ENCODE measurements at places on chromosomes 3 and 15.
A peak's percentile ranks its signal among the peaks of the same experiment; 100 is the strongest.

DNA sequence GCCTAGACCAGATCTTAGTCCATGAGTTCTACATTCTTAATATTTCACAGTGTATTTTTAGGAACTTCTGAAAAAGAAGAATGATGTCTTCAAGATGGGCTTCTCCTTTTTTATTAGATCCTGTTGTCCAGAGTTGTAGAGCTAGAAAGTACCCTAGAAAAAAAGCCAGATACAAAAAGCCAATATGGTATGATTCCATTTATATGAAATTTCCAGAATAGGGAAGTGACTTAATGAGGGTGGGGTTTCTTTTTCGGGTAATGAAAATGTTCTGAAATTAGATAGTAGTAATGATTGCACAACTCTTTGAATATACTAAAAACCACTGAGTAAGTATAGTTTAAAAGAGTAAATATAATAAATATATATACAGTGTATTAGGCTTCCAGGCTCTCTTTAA is 116.9 kb downstream of the NFKBIZ start:
- no peak for DNase-seq

- no peak for DNase-seq
These were observed 31.6 kb upstream of the LRRC3B start for GRCh38 chr3:26590919-26591484.

GRCh38 chr15:73683777-73684580 is at the start of gene CD276:
TSS of gene CD276 (plus strand) at chr15:73684383. CDS start at chr15:73699640, 15,257 bp downstream.
- DNase-seq = peak; percentile 84

DNA sequence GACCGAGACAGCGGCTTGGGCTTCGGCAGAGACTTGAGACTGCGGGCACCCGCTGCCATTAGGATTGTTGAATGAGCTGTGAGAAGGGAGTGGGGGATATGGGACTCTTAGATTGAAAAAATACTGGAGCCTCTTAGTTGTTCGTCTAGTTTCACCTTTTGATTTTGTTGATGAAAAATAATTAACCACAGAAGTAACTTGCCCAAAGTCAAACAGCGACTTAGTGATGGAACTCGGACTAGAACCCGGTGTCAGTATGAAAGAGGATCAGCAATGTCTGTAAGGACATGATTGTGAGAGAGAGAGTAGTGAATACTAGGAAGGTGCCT is 510 bp upstream of the GOLGB1 start:
- DNase-seq = no peak

DNA sequence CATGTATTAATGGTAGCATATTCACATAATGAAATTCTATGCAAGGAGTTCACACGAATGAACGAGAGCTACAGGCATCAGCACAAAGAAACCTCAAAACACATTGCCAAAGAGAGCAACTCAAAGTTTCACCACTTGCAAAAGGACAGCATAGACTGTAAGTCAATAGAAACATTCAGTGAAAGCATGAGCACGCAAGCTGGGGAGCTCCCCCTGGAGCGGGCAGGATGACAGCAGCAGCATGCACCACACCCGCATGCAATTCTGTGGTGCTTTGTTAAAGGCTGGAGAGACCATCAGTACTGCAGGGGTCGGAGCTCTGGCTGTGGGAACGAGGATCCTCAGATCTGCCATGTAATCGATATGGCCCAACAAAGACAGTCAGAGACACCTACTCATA is 18.7 kb downstream of the OCA2 start:
- DNase-seq = no peak

DNA sequence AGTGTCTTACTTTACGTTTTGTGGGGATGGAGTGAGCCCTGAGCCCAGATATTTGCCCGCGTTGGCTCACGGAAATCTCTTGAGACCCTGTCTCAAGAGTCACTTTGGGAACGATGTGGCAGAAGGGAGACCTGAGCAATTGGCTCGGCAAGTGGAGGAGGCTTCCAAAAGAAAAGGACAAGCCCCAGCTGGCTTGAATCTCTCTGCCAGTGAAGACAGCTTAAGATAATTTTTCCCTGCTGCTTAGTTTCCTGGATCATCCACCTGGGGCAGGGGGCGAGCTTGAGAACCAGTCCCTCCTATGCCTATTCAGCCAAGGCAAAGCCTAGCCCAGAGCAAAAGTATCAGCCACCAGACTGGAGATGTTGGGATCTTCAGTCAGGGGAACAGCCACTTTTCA is 708 bp downstream of the SEC22A start:
- DNase-seq = no peak

GRCh38 chr3:79986338-79986737 is 218.5 kb upstream of the ROBO1 start:
- DNase-seq = no peak

- no peak for DNase-seq
These were observed 658.8 kb downstream of the EDEM1 start for GRCh38 chr3:5846261-5846660.

DNA sequence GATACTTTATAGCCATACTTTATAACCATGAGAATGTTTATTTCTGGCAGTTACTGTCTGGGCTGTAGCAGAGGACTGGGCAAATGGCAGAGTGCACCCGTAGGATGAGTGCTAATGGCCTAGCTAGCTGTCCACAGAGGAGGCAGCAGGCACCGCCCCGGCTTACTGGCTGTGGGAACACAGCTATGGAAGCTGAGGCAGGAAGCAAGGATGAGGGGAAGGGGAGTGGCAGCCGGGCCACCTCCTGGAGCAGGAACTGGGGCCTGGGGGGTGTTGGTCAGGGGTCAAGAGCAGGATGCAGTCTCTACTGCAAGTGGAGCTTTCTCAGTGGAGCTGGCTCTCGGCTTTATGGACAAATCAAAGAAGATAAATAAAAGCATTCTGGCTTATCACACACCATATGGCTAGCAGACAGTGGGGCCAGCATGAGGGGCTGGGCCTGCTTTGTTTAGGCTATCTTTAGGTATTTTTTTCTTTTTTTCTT is 316.8 kb upstream of the CTDSPL start:
- no peak for DNase-seq

- DNase-seq = no peak
These were observed 1149.6 kb downstream of the IGSF11 start for GRCh38 chr3:117885011-117885441.

DNA sequence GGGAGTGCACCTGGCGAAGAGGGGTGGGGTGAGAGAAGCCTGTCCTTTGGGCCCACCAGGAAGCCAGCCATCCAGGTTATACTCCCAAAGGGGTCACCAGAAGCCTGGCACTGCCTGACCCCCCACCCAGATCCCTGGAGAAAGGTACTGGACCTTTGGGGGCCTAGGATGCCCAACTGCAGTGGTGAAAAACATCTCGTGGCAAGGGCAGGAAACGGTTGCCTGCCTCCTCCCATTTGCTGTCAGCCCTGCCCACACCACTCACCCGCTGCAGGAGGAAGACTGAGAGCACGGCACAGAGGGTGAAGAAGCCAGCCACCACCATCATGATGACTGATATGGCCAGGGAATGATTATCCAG is 2.2 kb upstream of the ULK3 start:
- DNase-seq = no peak

GRCh38 chr3:123372686-123373473 is 76.0 kb downstream of the ADCY5 start:
- DNase-seq = no peak

DNA sequence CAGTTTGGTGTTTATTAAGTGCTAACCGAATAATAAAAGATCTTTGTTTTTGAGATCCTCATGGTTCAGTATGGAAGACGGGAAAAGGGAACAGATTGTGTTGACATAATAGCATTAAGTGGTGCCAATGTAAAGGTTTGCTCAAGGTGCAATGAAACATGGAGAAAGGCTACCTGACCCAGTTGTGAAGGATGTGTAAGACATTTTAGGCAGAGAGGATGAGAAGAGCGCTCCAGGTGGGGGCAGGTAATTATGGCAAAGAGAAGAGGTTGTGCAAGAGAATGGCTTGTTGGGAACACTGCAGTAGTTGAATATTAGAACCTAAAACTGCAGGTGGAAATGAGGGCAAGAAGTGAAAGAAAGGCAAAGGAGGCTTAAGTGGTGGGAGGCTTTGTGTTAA is 140.8 kb downstream of the DIPK2A start:
- no peak for DNase-seq

- no peak for DNase-seq
These were observed 33.9 kb downstream of the DET1 start for GRCh38 chr15:88512601-88513000.

- no peak for DNase-seq
These were observed 30.8 kb downstream of the CCDC13 start for GRCh38 chr3:42742259-42742658.

DNA sequence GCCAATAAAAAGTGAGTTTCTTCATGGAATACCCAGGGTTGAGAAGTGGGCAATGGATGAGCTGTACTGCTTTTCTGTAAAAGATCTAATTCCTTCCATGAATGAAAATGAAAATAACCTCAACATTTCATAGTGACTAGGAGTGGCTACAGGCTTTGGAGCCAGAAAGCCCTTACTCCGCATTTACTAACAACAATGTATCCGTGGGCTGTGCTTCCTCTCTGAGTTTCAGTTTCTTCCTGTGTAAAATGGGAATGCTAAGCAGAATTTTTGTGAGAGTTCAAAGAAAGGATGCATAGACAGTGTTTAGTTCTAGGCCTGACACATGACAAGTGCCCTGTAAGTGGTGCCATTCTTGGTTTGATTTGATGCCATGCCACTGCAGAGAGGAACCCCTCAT is 47.5 kb upstream of the TM4SF1 start:
- DNase-seq = no peak

- DNase-seq = peak; percentile 67
These were observed 51.1 kb upstream of the ARRDC4 start for GRCh38 chr15:97909291-97909891.

DNA sequence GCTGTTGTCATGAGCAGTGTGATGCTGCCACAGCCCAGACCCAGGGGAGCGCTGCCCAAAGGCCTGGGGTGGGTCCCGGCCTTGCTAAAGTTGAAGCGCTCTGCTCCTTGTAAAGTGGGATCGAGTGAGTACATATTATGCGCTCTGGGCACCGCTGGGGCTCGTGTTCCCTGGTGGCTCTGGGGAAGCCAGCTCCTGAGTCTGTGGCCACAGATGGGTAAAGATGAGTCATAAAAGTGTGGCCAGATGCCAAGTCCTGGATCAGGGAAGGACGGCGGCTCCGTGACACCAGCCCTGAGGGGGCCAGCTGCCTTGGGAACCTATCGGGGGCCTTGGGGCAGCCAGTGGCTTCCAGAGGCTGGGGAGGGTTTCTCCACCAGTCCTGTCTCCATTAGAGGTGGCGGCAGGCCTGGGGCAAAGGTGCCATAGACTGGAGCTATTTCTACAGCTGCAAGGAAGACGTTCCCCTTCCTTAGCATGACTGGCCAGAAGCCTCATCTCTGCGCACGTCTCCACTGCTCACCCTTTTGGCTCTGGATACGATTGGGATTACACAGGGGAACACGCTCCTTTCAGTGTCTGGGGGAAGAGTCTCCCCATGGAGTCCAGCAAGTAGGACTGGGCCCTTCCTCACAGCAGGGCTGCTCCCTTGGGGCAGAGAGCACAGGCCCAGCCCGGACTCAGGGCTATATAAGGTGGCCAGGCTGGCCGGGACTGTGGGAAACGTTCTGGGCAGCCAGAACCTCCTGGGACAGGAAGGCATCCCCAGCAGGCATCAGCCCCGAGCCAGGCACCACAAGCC is 1.2 kb upstream of the ITIH4 start:
- peak; percentile 74 for DNase-seq

GRCh38 chr3:157453824-157454223 is 17.2 kb downstream of the PTX3 start:
- DNase-seq = no peak

DNA sequence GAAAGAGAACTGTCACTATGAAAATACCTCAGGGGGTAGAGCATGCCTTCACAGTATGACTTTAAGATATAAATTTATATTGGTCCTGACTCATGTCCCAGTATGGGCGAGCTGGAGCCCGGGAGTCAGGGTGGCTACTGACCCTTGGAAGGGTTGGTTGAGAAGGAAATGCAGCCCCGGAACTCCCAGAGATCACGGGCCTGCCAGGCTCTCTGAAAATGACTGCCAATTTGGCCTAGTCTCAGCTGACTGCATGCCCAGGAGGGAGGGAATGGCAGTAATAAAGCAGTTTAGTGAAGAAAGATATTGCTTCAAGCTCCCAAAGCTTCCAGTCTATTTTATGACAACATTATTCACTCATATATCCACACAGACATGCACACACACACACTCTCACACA is 299.0 kb downstream of the NR2F2 start:
- no peak for DNase-seq

DNA sequence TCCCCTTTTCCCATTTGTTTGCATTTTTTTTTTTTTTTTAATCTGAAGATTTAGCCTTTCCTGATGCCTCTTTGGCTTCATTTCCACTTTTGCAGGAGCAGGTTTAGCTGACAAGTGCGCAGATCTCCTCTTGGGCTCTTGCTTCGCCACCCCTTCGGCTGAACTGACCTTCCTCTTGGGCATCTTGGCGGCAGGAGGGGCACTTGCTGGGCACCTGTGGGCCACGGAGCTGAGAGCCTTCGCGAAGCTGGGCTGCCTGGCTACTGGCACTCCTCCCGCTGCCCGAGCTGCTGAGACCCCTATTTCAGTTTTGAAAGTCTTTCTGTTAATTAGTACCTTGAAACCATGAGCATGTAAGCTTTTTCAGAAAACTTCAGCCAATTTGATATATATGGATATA is 8.8 kb downstream of the ARL13B start:
- no peak for DNase-seq

- no peak for DNase-seq
These were observed 188.6 kb downstream of the CHL1 start for GRCh38 chr3:385151-385550.

GRCh38 chr3:123818324-123818920 is 65.7 kb downstream of the MYLK start:
- DNase-seq = no peak

DNA sequence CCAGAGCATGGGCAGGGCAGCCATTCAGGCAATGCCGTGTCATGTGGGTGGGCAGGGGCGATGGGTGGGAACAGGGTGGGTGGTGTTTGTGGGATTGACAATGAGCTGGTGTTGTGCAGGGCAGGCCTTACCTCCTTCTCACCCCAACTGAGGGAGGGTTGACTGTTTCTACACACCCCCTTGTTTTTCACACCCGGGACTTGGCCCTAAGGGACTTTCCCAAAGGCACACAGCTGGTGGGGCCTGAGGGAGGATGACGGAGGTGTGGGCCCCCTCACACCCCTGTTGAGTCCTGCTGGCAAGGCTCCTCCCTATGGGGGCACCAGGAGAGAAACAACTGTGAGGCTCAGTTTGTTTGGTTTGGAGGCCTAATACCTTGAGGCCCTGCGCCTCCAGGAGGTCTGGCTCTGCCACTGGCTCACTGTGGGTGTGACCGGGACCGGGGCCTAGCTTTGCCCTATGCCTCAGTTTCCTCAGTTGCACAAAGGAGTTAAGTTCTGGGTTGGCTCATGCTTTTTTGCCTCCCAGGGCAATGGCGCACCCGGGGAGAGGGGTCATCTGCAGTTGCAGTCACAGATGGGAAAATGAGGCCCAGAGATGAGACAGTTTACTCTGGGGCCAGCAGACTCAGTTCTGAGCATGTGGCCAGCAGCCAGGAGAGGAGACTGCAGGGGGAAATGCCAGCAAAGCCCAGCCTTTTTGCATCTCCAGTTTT is 5.1 kb upstream of the DNAH1 start:
- no peak for DNase-seq

GRCh38 chr3:25489858-25490593 is 62.0 kb downstream of the RARB start:
- DNase-seq = no peak

Measured in pancreas (tissue), 10 donors.